ENCODE measurements at places on chromosomes 4 and X.

- no peak for DNase-seq
Measured at GRCh38 chr4:176794151-176794550, 1.4 kb upstream of the VEGFC start.

GRCh38 chrX:36414056-36414455 lies 494.5 kb downstream of the CFAP47 start:
- DNase-seq = no peak

GRCh38 chrX:1453395-1453783 lies 680 bp upstream of the ASMTL start:
- DNase-seq = no peak

GRCh38 chr4:71247706-71248105 lies 91.1 kb upstream of the SLC4A4 start:
- no peak for DNase-seq

GRCh38 chr4:136471051-136471450 lies 1061.2 kb downstream of the PCDH18 start:
- DNase-seq = no peak

- no peak for DNase-seq
Measured at GRCh38 chr4:77014256-77014655, 61.5 kb downstream of the CCNI start.

- DNase-seq = no peak
Measured at GRCh38 chrX:71534773-71535544, 2.1 kb downstream of the OGT start.

- DNase-seq = no peak
Measured at GRCh38 chr4:5267408-5267807, 216.1 kb downstream of the STK32B start.

- no peak for DNase-seq
Measured at GRCh38 chr4:128721896-128722295, 87.6 kb upstream of the JADE1 start.

DNA sequence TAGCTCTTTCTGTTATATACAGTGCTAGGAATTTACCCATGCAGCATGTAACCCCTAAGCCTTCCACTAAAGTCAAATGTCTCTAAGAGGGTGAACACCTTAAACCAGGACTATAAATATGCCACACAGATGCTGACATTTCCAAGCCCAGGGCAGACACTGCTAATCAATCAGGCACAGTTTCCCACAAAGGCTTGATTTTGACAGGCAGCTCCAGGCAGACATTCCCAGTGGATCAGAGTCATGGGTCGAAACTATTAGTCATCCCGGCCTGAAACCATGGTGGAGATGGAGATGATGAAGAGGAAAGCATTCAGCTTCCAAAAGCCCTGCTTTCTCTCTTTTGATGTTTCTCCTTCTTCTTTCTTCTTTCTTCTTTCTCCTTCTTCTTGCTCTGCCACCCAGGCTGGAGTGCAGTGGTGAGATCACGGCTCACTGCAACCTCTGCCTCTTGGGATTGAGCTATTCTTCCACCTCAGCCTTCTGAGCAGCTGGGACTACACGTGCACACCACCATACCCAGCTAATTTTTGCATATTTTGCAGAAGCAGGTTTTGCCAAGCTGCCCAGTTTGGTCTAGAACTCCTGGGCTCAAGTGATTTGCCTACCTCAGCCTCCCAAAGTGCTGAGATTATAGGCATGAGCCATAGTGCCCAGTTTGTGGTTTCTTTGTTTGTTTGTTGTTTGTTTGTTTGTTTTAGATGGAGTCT lies 21.0 kb upstream of the SORCS2 start:
- no peak for DNase-seq

GRCh38 chr4:174697202-174697601 lies 131.8 kb downstream of the GLRA3 start:
- no peak for DNase-seq

DNA sequence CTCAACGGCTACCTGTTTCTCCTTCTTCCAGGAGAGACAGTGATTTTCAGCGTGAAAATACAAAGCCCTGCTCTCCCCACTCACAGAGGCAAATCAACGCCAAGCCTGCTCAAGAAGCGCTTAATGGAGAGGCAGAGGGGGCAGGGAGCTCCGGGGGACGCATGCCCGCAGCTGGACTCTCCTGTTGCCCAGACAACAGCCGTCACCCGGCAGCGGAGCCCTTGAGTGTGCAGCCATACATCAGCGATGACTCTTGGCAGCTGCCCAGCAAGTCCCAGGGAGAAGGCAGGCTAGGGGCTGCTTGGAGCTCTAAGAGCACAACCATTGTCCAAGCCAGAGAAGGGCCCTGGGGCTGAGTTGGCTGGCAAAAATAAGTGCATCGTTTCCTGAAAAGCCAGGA lies 71.0 kb upstream of the AFAP1 start:
- DNase-seq = no peak

GRCh38 chr4:147207911-147208310 lies 262.2 kb upstream of the TTC29 start:
- DNase-seq = no peak

DNA sequence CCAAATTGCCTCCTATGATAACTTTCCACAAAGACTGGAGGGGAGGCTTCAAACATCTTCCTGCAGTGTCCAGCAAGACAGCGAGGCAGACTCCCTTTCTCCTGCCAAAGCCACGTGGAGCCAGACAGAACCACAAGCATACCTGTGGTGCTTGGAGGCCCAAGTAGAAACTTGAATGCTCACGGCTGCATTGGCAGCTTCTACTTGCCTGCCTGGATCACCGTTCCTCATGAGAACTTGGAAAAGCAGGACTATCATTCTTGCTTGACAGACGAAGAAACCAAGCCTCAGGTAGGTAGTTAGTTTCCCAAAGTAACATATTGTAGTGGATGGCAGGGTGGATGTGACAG lies 216.3 kb upstream of the SFRP2 start:
- no peak for DNase-seq

GRCh38 chr4:185352202-185352601 lies 43.5 kb downstream of the LRP2BP start:
- no peak for DNase-seq

DNA sequence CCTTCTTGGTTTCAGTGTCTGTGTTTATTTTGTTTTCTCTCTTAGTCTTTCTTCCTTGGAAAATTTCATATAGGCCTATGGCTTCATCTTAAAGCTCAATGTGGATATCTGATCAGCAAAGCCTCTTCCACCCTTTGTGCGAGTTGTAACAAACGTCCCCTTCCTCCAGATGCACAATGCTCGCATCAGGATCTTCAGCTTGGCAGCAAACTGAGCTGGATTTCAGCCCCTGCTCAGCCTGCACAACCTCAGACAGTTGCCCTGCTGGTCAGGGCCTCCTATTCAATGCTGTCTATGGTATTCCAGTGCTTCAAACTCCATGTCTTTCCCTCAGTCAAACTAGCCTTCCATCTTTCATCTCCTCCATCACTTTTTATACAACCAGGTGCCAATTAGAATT lies 309.4 kb downstream of the ARHGAP24 start:
- no peak for DNase-seq

- DNase-seq = no peak
Measured at GRCh38 chrX:23195761-23196160, 138.9 kb upstream of the PTCHD1 start.

DNA sequence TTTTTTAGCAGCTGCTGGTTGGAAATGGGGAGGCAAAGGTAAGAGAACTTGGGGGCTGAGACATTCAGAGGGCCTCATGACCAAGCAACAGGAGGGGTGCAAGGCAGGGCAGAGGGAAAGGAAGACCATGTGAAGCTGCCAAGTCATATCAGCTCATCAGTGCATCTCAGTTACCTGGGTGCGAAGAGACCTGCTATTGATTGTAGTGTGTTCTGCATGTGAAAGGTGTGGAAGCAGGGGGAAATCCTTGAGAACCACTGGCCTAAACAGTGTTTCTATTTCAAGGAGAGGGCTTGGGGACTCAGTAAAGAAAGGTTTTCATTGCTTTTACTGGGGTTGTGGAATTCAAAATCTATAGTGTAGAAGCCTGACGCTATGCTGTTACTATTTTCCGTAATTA lies 47.1 kb upstream of the EDA start:
- no peak for DNase-seq

DNA sequence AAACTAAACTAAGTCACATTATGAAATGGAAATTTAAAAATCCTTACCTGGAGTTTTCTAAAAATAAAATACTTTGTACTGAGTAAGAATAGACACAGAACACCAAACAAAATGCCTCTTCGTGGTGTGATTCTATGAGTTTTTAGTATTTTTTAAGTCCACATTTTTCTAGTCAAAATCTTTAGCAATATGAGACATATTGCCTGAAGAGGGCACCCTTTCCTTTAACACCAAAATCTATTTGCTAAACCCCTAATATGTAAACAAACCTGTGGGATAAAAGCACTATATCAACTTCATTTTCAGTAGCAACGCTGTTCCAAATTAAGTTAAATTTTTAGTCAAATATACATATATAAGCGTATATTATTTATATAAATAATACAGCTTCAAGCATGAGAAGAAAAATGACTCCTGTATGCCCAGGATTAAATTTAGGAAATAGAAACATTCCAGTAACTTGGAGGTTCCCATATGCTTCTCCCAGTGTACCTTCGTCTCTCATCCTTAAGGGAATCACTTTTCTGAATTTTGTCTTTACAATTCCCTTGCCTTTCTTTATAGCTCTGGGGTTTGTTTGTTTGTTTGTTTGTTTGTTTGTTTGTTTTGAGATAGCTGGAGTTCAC lies 23.0 kb upstream of the PGM2 start:
- DNase-seq = no peak

GRCh38 chr4:164313853-164314252 lies 440.1 kb upstream of the SMIM31 start:
- no peak for DNase-seq

DNA sequence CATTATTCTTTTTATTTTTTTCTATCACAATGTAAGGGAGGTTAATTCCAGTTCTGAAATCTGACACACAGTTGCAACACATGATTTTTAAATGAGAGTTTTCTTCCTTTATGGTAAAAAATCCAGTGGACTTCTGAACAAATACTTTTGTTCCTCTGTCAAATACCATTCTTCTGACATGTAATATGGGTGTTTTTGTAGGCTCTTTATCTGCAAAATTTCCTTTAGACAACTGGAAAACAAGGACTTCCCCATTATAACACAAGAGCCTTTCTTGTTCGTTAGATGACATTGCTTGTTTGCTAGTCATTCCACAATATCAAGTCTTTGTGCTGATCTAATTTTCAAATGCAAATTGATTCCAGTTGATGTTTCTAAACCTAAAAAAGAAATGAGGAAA lies 7.7 kb downstream of the FANCB start:
- no peak for DNase-seq

DNA sequence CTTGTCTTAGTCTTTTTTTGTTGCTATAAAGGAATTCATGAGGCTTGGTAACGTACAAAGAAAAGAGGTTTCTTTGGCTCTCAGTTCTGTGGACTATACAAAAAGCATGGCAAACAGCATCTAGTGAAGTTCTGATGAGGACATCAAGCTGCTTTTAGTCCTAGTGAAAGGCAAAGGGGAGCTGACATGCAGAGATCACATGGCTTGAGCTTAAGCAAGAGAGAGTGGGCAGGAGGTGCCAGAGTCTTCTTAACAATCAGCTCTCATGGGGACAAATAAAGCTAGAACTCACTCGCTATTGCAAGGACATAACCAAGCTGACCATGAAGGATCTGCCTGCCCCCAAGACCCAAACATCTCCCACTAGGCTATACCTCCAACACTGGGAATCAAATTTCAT lies 1063.1 kb downstream of the PCDH7 start:
- no peak for DNase-seq

GRCh38 chrX:750812-751211 lies 120.2 kb downstream of the SHOX start:
- DNase-seq = no peak

- no peak for DNase-seq
Measured at GRCh38 chr4:4539481-4539880, 2.4 kb downstream of the STX18 start.

All from stimulated activated CD8-positive, alpha-beta memory T cell treated with anti-CD3 and anti-CD28 coated beads, Interleukin-4, amount 100 ng/mL, for 48 hours (primary cell).